ENCODE measurements at places on chromosomes 4 and X.

DNA sequence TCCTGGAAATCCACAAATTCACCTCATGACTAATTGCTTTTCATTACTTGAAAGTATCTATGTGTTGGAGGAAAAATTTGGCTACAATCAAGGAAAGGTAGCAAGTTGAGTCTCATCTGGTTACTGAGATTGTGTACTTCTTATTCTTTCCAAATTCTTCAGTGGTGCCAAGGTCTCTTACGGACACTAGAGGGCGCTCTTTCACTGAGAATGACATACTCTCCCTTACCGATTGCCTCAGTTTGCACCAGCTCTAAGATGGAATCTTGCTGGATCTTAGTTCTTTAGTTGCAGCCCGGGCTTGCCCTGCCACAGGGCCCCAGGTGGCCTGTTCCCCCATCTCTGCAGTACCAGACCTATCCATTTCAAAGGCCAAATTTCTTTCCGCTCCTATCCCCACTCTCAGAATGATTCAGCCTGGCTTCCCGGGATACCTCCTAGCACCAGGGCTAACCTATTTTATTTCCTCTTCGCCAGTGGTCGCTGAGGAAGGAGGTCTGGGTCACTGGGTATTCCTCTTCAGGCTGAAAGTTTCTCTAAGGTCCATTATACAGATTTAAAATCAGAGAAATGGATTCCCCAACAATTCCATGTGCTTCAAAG lies 24.6 kb upstream of the GPR50 start:
- DNase-seq: peak; percentile 43

- DNase-seq: no peak
Observed at GRCh38 chr4:145019346-145019745, 78.7 kb downstream of the ANAPC10 start.

- DNase-seq: no peak
Observed at GRCh38 chr4:99585516-99585915, 10.9 kb downstream of the MTTP start.

DNA sequence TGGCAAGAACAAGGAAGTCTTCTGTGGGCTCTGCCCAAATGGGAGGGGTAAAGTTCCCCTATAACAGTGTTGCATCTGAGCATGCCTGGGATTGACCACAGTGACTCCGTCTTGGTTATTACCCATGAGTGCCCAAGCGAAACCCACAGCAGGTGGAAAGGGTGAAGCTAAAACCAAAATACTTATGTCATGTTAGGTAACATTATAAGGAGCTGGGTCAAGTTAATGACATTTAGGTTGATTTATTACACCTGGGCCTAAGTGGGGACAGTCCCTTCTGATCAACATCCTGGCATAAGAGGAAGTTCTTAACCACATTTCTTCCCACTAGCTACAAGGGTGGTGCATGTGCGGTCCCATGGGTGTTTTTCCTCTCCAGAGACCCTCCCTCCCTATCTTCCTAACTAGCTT lies 1.3 kb upstream of the ZNF732 start:
- no peak for DNase-seq

DNA sequence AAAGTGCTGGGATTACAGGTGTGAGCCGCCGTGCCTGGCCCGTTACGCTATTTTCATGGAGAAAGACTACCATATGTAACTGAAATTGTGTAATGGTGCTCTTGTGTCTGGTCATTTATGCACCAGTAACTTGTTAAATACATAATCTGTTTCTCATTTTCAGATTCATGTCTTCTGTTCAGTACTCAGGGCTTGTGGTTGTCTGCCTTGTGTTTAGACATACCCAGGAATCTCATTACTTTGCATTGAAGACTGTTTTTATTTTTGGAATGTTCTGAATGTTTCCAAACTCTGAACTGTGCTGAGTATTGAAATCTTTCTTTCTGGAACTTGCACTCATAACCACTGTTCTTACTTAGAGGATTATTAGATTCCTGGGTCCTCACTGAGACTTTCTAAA lies 52.8 kb downstream of the PDLIM5 start:
- DNase-seq: no peak
